ENCODE measurements at places on chromosomes 12 and 14.
A peak's percentile ranks its signal among the peaks of the same experiment; 100 is the strongest.

GRCh38 chr14:99936056-99936455 lies 129.2 kb upstream of the EVL start:
- no peak for DNase-seq

- DNase-seq: no peak
These were observed 68.7 kb downstream of the PTPRQ start for GRCh38 chr12:80512781-80513180.

DNA sequence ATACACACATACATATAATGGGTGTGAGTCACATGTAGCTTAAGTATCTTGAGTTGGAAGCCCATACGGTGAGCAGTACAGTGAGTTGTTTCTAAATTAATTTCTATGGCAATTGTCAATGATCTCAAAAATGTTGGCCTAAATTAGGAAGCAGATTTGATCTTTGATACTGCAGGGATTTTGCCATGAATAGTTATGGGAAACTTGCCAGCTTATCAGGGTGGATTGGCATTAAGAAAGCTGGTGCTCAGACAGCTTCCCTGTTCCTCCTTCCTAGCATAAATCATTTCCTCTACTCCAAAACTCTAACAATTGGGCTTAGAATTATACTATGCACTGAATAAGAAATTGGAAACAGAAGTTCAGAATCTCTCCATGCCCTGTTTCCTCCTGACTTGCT lies 150.9 kb upstream of the FRMD6 start:
- DNase-seq: no peak

GRCh38 chr12:3381059-3382047 lies 109.7 kb upstream of the PRMT8 start:
- no peak for DNase-seq

DNA sequence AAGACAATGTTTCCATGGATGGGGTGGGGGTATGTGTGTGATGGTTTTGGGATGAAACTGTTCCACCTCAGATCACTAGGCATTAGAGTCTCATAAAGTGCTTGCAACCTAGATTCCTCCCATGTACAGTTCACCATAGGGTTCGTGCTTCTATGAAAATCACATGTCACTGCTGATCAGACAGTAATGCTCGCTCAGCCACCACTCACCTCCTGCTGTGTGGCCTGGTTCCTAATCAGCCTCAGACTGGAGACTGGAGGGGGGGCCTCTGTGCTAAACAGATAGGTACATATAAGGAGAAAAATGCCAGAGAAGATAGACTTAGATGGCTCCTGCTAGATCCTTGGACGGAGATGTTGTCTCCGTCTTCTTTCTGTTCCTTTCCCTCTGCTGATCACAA lies 1296.9 kb upstream of the SEL1L start:
- DNase-seq: no peak

GRCh38 chr12:123427036-123427769 lies 9.3 kb downstream of the RILPL2 start:
- DNase-seq: no peak

GRCh38 chr12:94699801-94700200 lies 49.4 kb upstream of the TMCC3 start:
- DNase-seq: no peak

GRCh38 chr14:24310646-24311604 lies at the start of gene LTB4R:
Gene LTB4R (plus strand): TSS chr14:24311502. CDS start chr14:24315652, 4,150 bp downstream.
- peak; percentile 95 for DNase-seq

- no peak for DNase-seq
These were observed 148.3 kb downstream of the SAMD4A start for GRCh38 chr14:54715239-54715638.

DNA sequence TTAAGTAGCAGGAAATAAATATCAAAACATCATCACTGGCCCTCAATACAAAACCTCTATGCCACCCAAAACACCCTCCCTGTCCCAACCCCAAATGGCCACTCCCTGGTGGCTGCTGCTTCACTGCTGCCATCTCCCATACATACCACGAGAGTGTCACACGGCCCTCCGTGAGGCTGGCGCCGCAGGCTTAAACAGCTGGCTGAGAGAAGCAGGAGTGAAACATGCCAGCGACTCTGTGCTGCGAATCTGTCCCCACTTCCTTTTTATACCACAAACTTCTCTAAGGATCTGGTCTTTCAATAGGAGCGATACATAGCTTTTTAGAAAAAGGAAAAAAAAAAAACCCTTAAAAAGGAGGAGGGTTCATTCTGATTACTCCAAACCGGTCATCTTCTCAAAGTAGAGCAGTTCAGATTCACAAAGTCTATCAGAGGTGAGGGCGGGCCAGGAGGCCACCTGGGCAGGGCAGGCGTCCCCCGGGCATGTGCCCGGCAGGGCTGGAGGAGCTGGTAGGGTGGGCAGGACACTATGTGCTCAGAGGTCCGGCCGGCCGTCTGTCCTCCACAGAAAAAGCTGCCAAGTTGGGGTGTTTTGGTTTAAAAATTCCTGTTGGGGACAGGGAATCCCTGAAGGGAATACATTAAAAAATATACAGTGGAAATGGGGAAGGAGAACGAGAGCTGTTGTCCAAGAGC lies 26.5 kb downstream of the MAX start:
- DNase-seq: no peak

GRCh38 chr12:107662484-107662883 lies 23.1 kb upstream of the PWP1 start:
- DNase-seq: no peak

DNA sequence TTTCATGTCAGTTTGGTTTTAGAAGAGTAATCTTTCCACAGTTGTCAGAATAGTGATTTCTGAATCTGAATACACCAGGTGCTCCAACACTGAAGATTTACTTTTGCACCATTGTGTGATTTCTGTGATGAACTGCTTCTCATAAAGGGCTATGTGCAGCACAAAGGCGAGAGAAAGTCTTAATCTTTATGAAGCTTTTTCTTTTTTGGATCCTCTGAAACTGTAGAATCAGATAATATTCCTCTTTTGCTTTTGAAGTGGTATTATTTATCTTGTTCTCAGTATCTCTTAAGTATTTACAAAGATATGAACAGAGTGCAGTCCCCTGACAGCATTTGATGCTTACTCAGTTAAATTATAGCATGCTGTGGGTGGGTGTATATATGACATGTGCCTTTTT lies 207.8 kb downstream of the NAV3 start:
- no peak for DNase-seq

- no peak for DNase-seq
These were observed 224.4 kb downstream of the FBXL14 start for GRCh38 chr12:1369938-1370500.

DNA sequence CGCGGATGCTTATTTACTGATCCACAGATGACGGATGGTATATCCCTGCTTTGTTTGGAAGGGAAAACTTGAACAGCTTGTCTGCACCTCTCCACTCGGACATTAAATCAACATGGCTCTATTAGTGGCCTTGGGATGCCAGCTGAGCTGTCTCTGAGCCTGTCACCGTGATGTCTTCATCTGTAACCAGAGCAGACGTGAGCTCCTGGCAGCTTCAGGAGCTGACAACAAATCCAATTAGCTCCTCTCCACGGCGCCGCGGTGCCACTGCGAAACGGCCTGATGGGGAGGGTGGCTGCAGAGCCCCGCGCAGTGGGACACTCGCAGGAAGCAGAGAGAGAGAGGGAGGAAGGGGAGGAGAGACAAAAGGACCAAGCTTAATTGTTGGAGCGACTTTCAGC lies 112.3 kb downstream of the PAPOLA start:
- DNase-seq: peak; percentile 89

DNA sequence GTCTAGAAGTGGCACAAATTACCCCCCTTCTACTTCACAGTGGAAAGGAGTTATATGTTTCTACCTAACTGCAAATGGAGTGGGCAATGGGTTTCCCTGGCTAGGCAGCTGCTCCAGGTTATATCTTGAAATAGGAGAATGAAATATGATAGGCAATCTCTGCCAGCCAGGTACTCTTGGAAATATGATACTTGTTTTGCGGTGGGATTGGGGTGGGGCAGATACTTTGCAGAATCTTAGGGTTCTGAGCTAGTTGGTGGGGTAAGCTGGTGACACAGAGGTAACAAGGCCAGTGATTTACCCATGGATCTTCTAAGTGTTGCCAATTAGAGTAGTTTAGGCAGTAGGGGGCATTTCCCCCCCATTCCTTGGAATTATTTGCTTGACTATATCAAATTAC lies 140.1 kb downstream of the ATP23 start:
- peak; percentile 24 for DNase-seq

- DNase-seq: peak; percentile 71
These were observed 1.2 kb downstream of the ANKRD9 start for GRCh38 chr14:102508410-102508773.

DNA sequence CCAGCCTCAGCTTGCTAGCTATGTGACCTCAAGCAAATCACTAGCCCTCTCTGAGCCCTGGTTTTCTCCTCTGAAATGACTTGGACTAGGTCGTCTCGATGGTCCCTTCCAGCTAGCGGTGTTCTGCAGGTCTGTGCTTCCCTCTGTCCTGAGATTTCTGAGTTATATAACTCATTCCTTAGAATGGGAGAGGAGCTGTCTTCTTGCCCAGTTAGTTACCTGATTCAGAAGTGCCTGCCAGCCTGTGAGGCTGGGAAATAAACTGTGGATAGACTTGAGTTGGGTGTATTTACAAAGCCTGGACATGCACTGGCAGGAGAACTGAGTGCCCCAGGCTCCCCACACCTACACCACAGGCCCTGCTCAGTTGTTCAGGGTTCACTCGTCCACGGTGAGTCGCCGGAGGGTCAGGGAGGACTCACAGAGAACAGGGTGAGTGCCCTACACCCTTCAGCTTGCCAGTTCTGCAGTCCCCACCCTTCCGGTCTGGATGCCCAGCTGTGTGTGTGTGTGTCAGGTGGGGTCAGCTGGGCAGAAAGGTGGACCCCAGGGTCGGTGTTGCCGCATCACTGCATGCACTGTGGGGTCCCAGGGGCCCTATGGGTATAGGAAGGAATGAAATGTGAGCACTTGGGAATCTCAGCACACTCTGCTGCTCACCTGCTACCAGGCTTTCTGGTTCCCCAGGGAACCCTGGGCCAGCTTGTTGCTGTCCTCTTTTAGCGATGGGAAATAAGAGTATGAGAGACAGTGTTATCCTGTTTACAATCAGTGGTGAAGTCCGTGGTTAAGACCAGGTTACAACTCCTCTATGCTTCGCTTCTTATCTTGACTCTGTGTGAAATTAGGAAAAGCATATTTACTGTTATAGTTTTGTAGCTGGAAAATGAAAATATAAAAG lies 348.2 kb downstream of the DPF3 start:
- no peak for DNase-seq

DNA sequence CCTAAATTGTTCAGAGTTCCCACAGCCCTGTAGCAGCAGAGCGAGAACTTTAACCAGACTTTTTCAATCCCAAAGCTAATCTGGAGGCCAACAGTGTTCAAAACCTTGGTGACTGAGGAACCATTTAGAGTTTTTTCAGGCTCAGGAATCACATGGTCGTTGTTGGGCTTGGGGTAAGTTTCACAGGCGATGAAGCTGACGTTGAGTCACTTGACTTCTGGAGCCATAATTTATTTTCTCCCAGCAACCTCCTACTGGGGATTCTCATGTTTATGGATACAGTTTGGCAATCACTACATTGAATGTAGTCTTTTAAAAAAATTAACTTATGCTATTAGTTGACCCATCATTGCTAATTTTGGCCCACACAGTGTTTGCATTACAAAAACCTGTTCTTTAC lies 34.5 kb downstream of the SSPN start:
- DNase-seq: no peak

DNA sequence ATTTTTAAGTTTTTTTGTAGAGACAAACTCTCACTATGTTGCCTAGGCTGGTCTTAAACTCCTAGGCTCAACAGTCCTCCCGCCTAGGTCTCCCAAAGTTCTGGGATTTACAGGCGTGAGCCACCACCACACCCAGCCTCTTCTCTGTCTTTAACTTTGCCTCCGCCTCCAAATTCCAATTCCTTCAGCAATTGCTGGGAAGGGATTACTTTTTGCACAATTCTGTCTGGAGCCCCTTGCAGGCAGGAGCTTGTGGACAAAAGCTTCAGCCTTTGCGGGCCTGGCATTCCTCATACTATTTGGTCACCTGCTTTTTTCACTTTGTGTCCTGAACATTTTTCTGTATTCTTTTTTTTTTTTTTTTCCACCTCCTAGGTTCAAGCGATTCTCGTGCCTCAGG lies 26.0 kb downstream of the SH2B3 start:
- DNase-seq: no peak

DNA sequence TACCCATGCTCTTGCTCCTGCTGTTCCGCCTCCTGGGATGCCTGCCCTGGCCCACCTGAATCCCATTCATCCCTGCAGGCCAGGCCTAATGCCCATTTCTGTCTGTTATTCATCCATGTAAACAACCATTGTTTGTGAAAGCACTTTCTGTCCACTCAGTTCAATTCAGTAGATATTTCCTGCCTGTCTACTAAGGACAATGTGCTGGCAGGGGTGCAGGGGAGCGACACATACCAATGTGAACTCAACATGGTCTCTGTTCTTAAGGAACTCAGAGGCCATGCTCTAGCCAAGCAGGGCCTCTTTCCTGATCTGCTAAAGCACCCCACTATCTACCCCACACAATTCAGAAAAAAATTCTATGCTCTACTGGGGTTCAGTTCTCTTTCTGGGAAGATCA lies 88.5 kb upstream of the ZFP36L1 start:
- DNase-seq: peak; percentile 16

- peak; percentile 85 for DNase-seq
These were observed 156.8 kb downstream of the KCNA5 start for GRCh38 chr12:5200278-5201087.

DNA sequence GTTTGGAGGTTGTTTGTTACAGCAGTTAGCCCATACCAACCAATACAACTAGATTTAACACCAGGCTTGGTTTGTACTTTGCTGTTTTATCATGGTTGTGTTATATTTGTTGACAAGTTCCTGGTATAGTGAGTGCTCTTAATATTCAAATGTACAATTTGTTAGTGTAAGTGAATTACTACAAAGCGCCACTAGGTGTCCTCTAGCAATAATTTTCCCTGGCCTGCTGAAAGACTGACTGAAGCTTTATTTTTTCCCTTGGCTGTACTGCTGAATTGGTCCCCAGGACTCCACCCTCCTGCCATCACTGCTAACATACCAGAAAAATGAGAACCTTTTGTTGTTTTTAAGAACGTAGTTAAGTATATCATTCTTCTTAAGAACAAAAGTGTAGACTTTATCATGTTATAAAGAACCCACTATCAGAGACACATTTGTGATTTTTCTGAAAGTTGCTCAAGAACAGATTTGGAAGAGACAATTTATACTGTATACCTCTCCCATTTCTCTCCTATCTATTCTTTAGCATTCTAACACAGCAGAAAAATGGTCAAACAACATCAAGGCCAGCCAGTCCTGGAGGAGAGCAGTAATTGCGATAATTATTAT lies 75.3 kb upstream of the FAR2 start:
- peak; percentile 1 for DNase-seq

- DNase-seq: peak; percentile 52
These were observed 32.9 kb downstream of the NIN start for GRCh38 chr14:50798048-50798421.

GRCh38 chr14:100539003-100539660 lies 48.1 kb downstream of the BEGAIN start:
- no peak for DNase-seq

- DNase-seq: no peak
These were observed 16.0 kb downstream of the METTL3 start for GRCh38 chr14:21494902-21495762.
